ENCODE measurements at places on chromosomes 16 and 17.

DNA sequence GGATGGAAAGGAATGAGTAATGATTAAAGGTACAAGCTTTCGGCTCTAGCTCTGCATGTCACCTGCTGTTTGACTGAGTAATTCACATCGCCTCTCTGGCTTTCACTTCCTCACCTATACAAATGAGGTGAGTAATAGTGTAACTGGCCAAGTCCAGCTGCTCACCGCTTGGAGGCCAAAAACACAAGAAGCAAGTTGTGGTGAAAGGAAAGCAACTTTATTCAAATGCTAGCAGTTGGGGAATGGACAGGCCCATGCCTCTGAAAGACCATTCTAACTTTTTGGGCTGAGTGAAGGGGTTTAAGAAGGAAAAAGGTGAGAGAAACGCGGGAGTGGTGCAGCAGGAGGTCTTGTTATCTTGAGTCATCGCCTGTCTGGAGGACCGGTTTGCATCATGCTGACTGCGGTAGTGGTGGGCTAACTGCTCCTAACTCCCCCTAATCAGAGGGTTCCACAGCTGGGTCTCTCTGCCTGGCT lies 45.7 kb upstream of the CSNK2A2 start:
- DNase-seq: no peak

DNA sequence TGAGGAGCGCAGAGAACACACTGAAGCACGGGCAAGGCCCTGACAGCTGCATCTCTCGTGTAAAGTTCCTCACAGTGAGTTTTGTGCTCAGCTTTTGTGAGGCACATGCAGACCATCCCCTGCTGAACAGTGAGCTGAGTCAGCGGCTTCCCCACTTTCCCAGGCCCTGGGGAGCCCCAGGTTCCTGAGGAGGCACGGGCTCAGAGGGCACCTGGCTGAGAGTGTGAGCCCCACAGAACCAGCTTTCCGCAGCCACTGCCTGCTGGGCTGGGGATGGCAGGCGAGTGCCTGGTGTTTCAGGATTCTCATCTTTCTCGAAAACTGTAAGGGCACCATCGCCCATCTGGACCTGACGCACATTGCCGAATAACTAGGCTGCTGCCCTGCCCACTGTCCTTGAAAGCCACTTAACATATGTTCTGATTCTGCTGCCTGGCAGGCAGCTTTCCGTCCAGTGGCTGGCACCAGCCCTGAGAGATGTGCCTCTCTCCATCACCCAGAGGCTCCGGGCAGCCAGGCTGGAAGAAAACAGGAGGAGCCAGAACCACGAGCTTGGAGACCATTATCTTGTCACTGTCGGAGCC lies 266.7 kb upstream of the FOXF1 start:
- DNase-seq: no peak

DNA sequence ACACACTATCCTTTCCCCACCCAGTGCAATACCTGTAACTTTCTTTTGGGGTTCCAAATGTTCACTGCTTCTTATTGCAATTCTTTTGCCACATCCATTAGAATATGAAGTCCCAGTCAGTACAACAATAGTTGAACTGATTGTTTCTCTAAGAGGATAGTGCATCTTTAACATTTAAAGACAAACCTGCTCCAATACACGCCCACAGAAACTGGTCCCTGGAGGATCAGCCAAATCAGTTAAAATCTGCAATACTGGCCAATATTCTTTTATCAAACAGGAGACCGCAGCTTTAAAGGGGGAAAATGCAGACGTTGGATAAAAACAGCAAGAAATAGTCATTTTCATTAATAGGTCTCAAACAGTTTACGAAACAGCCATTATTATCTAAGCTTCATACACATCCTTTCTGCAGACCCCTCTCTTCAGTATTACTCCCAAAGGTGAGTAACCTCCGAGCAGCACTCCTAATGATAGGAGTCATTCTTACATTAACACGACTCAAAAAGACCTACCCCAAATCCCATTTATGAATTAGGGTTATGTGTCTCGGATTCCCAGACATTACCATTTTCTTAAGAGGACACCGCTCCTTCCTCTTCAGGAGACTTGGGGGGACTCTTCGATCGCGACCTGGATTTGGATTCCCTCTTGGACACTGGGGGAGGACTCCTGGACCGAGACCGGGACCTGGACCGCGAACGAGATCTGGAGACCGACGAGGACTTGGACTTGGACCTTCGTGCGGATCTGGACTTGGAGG lies 1.4 kb downstream of the SRSF2 start:
- no peak for DNase-seq

DNA sequence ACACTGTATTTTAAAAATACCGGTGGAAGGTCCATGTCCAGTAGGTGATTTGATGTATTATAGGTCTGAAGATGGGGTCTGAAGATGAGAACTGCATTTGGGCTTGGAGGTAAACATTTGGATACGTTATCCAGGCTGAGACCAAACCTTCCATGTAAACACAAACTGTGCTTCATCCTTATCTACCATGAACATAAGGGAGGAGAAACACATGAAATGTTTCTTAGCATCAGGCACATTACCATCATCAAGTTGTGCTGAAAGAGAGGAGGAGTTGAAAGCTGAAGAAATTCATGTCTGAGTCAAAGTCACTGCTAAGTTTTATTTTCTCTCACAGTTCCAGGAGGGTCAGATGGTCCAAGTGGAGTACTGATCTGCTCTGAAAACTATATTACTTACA lies 11.4 kb downstream of the SF3B3 start:
- no peak for DNase-seq

- no peak for DNase-seq
Observed at GRCh38 chr16:19389246-19389645, 28.4 kb upstream of the TMC5 start.

GRCh38 chr16:70805380-70805779 lies 4.4 kb upstream of the VAC14 start:
- DNase-seq: no peak

DNA sequence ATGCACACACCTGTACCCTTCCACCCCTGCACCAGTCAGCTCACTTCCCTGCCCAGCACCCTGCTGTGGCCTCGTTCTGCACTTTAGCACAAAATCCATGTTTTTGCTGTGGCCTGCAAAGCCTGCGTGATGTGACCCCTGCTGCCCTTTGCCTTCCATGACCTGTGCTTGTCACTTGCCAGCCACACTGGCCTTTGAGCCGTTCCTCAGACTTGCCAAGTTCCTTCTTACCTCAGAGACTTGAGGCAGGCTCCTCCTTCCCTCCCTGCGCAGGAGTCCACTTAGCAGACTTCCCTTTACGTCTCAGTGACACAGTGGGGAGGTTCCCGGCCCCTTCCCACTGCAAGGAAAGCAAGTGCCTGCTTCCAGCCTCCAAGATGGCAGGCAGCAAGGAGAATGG lies 134.7 kb downstream of the SNX29 start:
- no peak for DNase-seq

GRCh38 chr17:42754782-42755181 lies 6.2 kb upstream of the RAMP2 start:
- DNase-seq: no peak

GRCh38 chr16:87387942-87388817 lies 4.0 kb upstream of the MAP1LC3B start:
- peak; percentile 90 for DNase-seq

GRCh38 chr17:15930426-15930825 lies 14.5 kb upstream of the ADORA2B start:
- DNase-seq: no peak

DNA sequence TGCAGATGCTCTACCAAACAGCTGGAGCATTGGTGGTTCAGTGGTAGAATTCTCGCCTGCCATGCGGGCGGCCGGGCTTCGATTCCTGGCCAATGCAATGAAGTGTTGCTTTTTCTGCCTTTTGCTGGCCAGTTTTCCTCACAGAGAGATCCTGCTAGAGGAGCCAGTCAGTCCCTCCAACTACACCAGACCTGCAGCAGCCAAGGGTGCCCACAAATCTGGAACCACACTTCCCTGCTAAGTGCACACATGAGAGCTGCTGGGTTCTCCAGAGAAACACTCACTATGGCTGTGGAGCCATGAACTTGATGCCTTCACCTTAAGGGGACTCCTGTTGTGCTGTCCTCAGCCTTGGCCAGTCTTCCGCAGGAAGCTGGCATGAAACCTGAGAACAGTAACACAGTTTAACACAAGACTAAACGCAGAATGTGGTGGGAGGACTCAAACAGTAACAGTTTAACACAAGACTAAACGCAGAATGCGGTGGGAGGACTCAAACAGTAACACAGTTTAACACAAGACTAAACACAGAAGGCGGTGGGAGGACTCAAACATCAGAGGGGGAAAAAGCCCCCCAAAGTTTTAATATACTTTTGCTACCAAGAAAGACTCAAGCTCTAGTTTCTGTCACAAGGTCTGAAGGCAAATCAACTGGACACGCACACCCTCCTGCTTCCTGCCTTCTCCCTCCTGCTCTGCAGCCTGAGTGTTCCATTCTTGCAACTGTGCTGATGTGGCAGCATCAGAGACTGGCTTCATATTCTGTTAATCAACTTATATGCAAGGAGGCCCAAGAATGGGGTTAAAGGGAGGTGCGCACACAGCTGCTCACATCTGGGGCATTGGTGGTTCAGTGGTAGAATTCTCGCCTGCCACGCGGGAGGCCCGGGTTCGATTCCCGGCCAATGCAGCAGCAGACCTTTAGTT lies 12.0 kb downstream of the VAC14 start:
- no peak for DNase-seq

GRCh38 chr17:11780621-11781020 lies 182.4 kb downstream of the DNAH9 start:
- DNase-seq: no peak

GRCh38 chr16:12773221-12773620 lies 30.5 kb downstream of the CPPED1 start:
- DNase-seq: no peak

GRCh38 chr17:52159246-52160135 lies 977 bp upstream of the CA10 start:
- DNase-seq: no peak
